H7 (cell line): ENCODE measurements at places on chromosomes 13 and 19. TPM values are rescaled to one million over a fixed set of nuclear protein-coding genes. Genes with fewer than 3 reads are reported as not detected.

DNA sequence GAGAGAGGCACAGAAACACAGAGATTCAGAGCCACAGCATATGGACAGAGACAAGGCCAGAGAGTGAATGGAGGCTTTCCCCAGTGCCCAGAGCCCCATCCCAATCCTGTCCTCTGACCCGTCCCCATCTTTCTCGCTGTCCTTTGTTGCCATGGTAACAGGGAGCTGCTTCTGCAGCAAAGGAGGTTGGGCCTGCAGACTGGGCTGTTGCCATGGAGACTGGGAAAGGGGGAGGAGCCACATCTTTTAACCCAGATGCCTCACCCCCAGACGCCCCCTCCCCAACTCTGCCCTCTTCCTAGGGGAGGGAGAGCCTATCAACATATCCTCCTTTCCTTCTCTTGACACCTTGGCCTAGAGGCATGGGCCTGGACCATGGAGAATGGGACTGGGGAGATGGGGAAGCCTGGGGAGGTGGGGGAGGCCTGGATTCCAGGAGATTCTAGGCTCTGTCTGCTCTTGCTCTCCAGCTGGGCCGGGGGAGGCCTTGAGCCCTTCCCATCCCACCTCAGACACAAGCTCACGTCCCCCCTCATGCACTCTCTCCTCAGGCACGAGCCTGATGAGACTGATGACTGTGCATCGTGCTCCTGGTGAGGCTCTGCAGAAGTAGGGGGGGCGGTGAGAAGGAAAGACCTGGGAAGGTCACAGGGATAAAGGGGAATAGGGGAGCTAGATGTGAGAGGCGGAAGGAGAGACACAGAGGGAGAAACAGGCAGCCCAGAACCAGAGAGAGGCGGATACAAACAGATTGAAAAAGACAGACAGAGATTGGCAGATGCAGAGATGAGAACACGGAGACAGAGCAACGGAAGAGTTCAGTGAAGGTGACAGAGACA, 2.1 kb upstream of the ATP1A3 start:
- DNase-seq = peak; percentile 94

DNA sequence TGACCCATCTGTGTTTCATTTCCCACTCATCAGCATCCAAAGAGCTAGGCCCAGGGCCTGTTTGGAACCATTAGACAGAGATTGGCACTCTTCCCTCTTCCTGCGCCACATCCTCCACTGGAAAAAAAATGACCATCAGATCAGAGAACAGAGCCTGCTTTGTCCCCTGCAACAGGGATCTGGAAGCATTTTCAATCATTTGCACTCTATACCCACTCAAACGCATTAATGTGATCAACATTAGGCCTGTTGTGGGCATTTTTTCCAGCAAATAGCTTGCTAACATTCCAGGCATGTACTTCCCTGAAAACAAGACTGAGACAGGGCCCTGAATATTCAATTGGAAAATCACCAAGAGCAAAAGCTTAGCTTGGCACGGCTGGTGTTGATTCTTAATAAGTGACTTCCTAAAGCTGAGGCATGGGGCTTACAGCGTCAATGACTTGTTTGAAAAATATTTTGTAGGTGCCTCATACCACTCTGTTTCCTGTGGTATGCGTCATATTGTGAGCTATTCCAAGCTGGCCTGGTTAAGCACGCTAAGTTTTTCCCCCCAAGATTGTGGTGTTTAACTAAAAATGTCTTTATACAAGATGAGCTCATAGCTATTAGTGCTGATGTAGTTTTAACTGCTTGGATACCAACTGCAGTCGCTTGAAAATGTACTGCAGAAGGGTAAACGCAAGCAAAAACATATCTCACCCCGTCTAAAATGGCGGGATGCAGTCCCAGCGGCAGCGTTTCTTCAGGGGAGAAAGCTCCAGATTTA, 404.4 kb downstream of the SPRY2 start:
- DNase-seq = no peak

GDF15 gene
- 0.30 and 1.4 TPM in 2 replicates for total RNA-seq

GRCh38 chr13:106295971-106296370, 239.5 kb downstream of the EFNB2 start:
- no peak for DNase-seq

- DNase-seq = no peak
Observed at GRCh38 chr19:44447916-44448674, at the start of gene ZNF229. TSS of gene ZNF229 (minus strand) at chr19:44448472. CDS start at chr19:44442847, 5,625 bp downstream.

DNA sequence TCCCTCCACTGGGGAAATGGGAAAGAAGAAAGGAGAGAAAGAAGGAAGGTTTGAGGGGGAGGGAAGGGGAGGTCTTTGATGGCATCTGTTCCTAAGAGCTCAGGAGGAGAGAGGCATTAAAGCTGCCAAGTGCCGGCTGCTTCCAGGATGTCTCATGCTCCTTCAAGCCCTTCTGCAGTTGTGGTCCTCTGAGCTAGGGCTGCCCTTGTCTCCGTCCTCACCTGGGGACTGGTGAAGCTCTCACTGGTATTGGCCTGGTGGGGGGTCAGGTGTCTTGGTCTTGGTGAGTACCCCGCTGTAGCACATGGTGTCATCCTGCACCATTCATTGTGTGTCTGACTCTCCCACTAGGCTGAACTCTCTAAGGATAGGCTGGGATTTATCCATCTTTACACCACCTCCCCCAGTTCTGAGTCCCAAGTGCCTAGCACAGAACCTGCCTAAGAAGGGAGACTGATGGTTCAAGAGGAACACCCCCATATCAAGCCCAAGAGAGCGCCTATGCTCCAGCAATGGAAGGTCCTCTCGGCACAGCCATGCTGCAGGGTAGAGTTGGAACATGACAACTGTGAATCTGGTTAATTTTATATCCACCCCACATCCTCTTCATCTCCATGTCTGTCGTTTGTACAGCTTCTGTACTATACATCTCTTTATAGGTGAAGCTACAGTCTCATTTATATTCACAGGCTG, 83.7 kb downstream of the AKAP11 start:
- DNase-seq = no peak
